ENCODE measurements at places on chromosomes 16 and 17. TPM values are rescaled to one million over a fixed set of nuclear protein-coding genes. Genes with fewer than 3 reads are reported as not detected.

KRTAP9-2 gene
- not detected for total RNA-seq

ITGA3 gene
- total RNA-seq: 1.7 TPM

SLFN12L gene
- total RNA-seq: 53.3 TPM

SMIM36 gene
- total RNA-seq: not detected

LCAT gene
- total RNA-seq: 0.84 TPM

ZNF821 gene
- total RNA-seq: 15.1 TPM

HOXB3 gene
- total RNA-seq: 0.94 TPM

NAT9 gene
- total RNA-seq: 14.9 TPM

ZNRF1 gene
- total RNA-seq: 2.9 TPM

VAMP2 gene
- 40.3 TPM for total RNA-seq

Measured in mononuclear cell (primary cell).